CD4-positive, alpha-beta T cell treated with Interleukin-6 at 100 ng/mL for 8 hours (primary cell): ENCODE measurements at places on chromosomes 7 and 10.

GRCh38 chr10:91983416-91983815, 59.8 kb downstream of the BTAF1 start:
- no peak for DNase-seq

DNA sequence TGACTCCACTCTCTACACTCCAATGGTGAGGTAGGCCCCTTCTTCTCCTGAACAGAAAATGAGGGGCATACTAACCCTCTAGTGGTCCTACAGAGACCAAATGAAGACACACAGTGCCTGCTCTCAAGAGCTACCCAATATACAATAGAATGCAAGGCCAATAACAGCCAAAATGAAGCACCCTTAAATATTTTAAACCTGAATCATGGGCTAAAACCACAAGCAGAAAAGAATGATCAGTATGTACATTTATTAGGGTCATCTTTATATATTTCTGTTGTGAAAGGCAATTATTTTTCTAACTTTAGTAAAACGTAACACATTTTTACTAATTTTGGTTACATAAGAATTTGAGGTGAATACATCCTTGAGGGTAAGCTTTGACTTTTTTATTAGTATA, 49.9 kb upstream of the COL1A2 start:
- no peak for DNase-seq

GRCh38 chr7:100894860-100895700, 608 bp downstream of the ACHE start:
- peak; percentile 26 for DNase-seq

GRCh38 chr7:36315309-36315944, 74.2 kb upstream of the ANLN start:
- DNase-seq = no peak

GRCh38 chr10:12720217-12720981, 281.1 kb downstream of the CCDC3 start:
- no peak for DNase-seq

DNA sequence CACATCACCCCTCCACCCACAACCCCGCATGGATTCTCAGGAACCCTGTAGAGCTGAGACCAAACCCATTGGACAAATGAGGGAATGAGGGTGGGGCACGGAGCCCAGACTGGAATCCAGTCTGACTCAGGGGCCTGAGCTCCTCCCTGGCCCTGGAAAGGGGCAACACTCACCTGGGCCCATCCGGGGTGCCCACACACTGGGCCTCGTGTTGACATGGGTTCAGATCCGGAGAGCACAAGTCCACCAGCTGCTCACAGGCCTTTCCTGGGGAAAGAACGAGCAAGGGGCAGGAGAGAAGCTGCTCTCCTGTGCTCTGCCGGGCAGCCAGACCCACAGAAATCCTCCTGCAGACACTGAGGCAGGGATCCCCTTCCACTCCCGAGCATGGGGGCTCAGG, 172.2 kb downstream of the SLIT1 start:
- no peak for DNase-seq

DNA sequence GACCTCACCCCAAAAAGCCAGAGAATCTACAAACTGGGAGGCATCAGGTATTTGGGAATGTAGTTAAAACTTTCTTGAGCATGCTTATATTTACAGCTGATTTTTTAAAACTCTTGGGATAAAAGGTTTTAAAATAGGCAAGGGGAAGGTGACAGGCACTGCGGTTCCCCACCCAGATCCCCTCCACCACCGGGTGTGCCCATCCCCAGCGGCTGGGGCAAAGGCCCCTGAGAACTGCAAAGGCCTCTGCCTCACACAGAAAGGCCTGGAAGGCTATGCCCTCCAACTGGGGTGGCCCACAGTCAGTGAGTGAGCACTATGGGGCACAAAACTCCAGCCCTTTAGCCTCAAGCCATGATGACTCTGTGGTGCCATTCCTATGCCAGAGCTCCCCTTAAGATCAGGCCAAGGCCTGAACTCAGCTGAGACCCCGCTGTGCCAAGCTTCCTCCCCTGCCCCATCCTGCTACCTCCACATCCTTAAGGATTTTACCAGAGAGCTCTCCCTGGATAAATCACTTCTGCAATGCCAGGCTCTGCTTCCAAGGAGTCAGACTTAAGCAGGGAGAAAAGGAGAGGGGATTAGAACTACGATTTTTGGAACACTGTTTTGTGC, 299.1 kb downstream of the GRID1 start:
- DNase-seq = no peak

GRCh38 chr7:21364801-21365271, 63.0 kb upstream of the SP4 start:
- DNase-seq = no peak

GRCh38 chr10:76049581-76050290, 618.3 kb downstream of the LRMDA start:
- no peak for DNase-seq

GRCh38 chr10:124064676-124065075, 28.7 kb downstream of the CHST15 start:
- DNase-seq = peak; percentile 53

DNA sequence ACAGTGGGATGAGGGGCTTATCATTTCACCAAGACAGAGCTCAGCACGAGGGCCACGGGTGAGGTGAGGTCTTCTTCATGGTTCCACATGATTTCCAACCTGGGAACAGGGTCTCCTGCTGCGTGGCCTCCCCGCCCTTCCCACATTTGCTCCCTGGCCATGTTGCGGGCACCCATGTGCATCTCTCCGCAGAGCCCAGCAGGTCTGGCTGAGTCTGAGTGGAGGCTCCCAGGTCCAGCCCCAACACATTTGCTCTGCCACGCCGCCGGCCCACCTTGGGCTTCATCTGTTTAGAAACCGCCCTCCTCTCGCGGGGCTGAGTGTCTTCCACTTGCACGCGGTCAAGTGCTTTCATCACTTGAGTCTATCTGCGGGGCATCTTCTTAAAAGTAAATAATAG, 14.8 kb upstream of the PRKAR1B start:
- DNase-seq = no peak

GRCh38 chr7:105890290-105890997, 14.0 kb upstream of the ATXN7L1 start:
- peak; percentile 11 for DNase-seq

- no peak for DNase-seq
Observed at GRCh38 chr10:11249152-11249807, 231.6 kb downstream of the CELF2 start.

GRCh38 chr10:7937315-7937945, 117.1 kb upstream of the GATA3 start:
- no peak for DNase-seq

DNA sequence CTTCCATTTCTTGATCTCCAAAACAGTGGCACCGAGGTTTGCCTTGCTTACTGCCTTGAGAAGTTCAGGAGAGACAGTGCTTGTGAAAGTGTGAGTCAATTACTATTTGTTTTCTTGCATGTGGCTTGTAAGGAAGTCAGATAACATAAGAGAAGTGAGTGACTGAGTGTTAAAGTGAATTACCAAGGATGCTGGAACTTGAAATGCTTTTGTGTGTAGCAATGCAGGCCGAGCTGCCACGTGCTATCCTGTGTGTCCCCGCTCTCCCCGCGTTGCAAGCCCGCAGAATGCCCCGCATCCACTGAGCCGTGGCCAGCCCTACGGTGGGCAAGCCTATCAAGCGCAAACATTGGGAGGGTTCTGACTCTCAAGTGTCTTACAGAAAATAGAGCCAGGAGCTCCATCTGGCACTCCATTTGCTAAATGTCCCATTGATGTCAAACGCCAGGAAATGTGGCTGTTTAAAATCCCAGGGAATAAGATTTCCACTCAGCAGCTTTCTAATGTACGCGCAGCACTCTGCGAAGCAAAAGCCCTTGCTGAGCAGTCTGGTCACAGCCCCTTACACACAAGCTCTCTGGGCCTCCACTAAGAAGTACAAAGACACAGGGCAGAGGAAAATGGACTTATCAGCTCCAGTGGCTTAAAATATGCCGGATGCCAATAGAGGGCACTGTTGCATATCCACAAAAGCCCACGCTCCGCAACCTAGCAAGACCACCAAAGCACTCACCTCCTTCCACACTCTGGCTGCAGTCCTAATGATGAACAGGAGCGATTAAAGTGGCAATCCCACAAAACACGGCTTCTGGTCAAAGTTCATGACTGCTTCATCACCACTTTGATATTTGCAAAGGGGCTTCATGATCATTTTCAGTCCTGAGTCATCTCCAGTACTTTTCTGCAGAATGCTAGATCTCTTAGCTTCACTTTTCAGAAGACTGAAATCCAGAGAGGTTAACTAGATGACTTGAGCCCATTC, 158.0 kb upstream of the ITGB1 start:
- peak; percentile 47 for DNase-seq

DNA sequence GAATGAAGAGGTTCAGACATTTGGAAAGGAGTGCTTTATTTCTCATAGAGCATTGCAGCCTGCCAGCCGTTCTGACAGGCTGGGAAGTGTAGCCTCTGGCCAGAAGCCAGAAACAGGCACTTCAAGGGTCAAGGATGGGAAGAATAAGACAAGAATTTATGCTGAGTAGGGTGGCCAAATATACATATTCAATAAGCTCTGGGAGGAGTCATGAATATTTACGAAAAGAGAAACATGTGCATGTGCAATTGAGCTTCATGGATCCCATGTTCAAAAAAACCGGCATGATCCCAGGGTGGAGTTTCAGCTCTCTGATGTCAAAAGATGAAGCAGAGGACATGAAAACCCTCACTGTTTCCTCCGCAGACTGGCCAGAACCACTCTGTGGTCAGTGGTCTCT, 32.9 kb downstream of the TLX1 start:
- DNase-seq = no peak

- no peak for DNase-seq
Observed at GRCh38 chr10:67476201-67476600, 219.8 kb downstream of the CTNNA3 start.

DNA sequence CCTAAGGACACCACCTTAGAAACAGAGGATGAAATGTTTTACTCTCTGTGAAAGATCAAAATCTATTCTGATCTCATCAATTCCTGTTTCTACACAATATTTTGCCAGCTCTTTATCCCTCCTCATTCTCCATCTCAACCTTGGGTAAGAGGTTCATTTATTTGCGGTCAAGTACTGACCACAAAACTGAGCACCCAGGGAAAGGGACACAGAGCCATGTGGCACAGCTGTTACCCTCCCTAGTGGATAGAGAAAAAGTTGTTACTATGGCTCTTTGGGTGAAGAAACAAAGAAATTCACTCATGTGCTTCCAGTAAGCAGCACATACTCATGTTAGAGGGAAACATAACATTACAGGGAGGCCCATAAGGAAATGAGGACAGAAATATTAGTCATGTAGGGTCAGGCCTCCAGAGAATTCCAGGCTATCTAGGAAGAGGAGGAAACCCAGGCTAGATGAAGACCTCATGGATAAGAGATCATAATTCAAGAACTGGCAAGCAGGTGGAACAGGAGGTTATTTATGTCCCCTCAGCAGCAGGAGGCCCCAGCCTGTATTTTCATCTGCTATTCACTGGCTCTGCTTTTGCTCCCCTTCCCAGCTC, 114.5 kb downstream of the ATE1 start:
- no peak for DNase-seq

DNA sequence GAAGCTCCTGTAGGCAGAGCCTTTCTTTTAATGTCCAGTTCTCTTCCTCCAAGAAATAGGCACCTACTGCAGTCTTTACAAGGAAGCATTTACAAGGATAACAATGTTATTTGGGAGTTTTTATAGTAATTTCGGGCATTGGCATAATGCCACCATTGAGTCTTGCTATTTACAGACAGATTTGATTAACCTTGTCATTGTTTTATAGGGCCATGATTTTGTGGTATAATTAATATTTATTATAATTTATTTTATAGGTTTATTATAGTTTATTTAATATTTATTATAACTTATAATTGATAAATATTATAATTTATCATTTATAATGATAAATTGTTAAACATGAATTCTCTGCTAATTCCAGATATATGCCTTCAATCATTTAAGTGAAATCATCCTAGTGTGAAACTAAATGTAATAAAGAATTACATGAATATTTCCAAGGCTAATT, 573 bp upstream of the POT1 start:
- DNase-seq = no peak

GRCh38 chr7:128794020-128794419, 2.3 kb downstream of the CCDC136 start:
- DNase-seq = no peak

GRCh38 chr7:2157473-2158279, 75.1 kb downstream of the MAD1L1 start:
- no peak for DNase-seq

- no peak for DNase-seq
Observed at GRCh38 chr7:127287133-127287532, 34.4 kb upstream of the GRM8 start.

DNA sequence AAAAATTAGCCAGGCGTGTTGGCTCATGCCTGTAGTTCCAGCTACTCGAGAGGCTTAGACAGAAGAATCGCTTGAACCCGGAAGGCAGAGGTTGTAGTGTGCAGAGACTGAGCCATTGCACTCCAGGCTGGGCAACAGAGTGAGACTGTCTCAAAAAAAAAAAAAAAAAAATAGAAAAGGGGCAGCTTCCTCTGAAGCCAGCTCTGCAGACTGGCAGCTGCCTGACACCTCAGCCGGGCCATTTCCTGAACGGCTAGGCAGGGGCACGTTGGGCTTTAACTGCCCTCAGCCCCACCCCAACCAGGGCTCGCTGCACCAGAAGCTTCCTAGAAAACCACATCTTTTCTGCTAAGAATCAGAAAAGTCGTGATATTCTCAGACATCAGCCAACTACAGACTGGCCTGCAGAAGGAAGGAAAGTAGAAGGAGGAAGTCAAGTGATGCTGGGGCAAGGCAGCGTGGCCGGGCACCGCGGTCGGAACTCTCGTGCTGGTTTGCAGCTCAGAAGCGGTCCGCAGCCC, 38.0 kb downstream of the PRKAG2 start:
- DNase-seq = peak; percentile 51

DNA sequence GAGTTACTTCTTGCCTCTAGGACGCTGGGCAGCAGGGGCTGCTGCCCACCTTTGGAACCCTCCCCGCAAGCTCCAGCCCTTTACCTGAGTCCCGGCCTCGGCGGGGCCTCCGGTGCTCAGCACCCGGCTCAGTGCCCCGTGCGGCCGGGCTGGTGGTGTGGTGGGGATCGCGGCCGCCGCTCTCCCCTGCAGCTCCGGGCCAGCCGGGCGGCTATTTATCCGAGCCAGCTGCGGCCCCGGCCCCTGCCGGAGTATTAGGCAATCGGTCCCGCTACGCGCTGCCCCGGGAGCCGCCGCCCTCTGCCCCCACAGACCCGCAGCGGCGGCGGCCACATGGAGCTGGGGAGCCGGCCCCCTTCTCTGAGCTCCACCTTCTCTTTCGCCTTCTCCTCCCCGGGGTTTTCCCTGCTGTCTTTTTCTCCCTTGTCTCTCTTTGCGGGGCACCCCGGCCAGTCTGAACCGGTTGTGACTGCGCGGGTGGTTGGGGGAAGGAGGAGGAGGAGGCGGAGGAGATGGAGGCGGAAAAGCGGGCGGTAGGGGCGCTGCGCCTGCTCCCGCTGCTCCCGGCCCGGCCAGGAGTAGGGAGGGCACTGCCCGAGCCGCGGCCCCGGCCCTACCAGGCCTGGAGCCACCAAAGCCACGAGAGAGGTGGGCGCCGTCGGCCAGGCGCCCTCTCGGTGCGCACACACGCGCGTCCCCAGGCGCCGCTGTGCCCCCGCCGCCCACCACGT, at the start of gene SLC16A9:
Gene SLC16A9, minus strand, starts transcription at position 456 of the 731 bp plus-strand sequence. CDS start 25,559 bp downstream, outside the sequence.
- DNase-seq = no peak

GRCh38 chr10:125756196-125756595, 19.4 kb downstream of the MMP21 start:
- no peak for DNase-seq

- no peak for DNase-seq
Observed at GRCh38 chr7:149527414-149527813, 29.8 kb upstream of the ZNF746 start.
